ENCODE measurements at places on chromosomes 5 and 9.

- DNase-seq = no peak
Observed at GRCh38 chr9:88503081-88503844, 31.7 kb upstream of the NXNL2 start.

DNA sequence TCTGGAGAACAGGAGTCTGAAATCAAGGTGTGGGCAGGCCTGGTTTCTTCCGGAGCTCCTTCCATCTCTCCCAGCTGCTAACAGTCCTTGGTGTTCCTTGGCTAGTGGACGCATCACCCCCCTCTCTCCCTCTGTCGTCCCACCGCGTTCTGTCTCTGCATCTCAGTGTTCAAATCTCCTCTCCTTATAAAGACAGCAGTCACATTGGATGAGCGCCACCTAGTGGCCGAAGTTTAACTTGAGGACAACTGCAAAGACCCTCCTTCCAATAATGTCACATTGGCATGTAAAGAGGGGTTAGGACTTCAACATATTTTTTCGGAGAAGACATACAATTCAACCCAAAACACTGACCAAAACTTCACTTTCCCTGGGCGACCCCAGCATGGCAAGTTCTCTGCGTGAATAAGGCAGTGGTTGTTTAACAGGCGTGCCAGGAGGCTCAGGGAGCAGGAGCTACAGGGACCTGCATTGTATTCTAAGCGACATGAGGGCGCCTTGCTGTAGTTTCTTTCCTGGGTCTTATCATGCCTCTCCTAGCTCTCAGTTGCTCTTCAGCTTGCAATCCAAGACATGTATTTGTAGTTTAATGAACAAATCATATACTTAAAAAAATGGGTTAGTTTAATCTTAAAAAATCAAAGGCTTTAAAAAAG, 27.9 kb upstream of the BASP1 start:
- DNase-seq = peak; percentile 75

GRCh38 chr9:3502560-3503398, 23.0 kb downstream of the RFX3 start:
- no peak for DNase-seq

- no peak for DNase-seq
Observed at GRCh38 chr5:147398860-147399259, 111.0 kb downstream of the DPYSL3 start.

- no peak for DNase-seq
Observed at GRCh38 chr5:157390133-157390532, 69.9 kb upstream of the NIPAL4 start.

GRCh38 chr9:136944519-136945332, at the start of the genes C8G and FBXW5:
Gene C8G (plus strand): TSS chr9:136945243. CDS start chr9:136945321, 78 bp downstream.
Gene FBXW5 (minus strand): TSS chr9:136944738. CDS start chr9:136944083, 655 bp downstream.
- DNase-seq = peak; percentile 87

All from Peyer's patch (tissue), 4 donors.